ENCODE measurements at places on chromosomes 16 and 17.

DNA sequence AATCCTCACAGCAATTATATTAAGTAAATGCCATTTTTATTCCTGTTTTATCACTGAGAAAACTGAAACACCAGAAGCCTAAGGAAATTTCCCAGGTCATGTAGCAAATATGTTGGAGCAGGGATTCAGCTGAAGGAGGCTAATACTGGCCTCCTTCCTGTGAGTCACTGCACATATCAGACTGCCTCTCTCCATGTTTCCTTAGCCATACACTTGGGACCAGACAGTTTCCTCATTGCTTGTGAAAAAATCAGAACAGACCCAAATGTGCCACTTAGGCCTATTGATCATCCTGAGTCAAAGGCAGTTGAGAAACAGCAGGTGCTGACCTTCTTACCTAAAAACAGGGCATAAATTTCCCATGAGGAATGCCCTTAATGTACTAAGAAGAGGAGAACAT is 18.9 kb upstream of the ELAC2 start:
- no peak for DNase-seq

GRCh38 chr17:10744501-10745000 is 14.7 kb upstream of the TMEM220 start:
- DNase-seq, result no peak

DNA sequence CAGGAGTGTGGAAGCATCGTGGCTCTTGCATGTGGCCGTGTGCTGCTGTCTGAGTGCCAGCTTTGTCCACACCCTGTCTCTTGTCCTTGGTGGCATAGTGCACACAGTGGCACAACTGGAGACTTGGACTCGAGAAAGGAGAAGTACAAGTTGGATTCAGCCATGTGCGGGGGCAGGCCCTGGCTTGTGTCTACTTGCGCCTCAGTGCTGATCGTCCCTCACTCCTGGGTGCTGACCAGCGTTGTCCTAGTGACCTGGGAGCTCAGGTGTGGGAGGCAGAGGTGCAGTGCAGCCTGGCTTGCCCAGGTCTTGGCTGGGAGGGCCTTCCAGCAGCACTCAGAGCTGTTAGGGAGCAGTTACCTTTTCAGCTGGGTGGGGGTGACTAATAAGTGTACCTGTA is 20.6 kb downstream of the MPRIP start:
- no peak for DNase-seq

GRCh38 chr16:64138006-64138405 is 983.9 kb downstream of the CDH11 start:
- DNase-seq, result no peak

- DNase-seq, result no peak
Measured at GRCh38 chr17:38852771-38853291, 690 bp downstream of the RPL23 start.

GRCh38 chr16:68396481-68396880 is 51.8 kb downstream of the SMPD3 start:
- peak; percentile 35 for DNase-seq

DNA sequence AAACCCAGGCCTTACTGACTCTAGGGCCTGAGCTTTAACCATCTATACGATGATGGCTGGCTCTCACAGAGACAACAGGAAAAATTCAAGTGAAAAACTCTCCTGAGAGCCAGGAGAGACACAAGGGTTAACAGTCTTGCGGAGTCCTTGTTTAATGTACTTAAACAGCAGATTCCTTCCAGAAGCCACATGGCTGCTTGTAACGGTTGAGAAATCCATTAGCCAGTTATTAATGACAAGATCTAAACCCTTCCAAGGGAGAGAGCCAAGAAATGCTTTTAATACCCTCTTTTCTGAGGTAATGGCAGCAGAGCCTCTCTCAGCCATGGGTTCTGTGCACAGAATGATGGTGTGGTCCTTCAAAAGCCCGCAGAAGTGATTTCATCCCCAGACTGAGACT is 5.2 kb upstream of the ALDOA start:
- DNase-seq, result no peak

DNA sequence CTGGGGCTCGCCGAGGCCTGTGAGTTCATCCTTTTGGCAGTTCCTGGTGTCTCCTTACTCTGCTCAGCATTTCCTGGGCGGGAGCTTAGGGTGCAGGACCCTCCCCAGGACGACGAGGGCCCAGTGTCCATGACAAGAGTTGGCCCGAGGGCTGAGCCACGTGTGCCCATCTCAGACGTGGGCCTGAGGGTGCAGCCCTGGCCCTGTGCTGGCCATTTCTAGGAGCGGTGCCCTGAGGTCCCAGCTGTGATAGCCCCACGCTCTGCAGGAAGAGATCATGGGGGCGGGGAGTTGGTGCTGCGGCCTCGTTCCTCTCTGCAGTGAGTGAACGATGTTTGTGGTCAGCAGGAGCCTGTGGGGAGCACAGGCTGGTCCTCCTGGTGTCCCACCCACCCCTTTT is 6.0 kb upstream of the MC1R start:
- DNase-seq, result no peak

DNA sequence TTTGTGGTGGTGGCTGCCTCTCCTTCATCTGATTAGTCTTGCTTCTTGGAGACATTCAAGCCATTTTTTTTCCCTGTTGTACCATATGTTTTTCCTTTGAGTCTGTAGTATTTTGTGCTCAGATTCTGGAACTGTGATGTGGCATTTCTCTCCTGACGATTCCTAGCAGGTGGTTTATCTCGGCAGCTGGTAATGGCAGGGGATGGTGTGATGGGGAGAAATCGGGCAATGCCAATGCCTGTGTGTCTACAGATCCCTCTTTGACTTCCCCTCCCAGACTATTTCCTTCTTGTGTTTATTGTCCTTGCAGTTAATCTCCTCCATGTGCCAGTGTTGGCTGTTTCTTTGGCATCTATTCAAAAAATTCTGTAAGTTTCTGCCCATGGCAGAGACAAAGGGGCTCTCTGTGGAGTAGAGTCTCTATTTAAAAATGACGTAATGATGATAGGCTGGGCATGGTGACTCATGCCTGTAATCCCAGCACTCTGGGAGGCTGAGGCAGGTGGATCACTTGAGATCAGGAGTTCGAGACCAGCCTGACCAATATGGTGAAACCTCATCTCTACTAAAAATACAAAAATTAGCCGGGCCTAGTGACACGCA is 90.2 kb upstream of the ERCC4 start:
- no peak for DNase-seq

DNA sequence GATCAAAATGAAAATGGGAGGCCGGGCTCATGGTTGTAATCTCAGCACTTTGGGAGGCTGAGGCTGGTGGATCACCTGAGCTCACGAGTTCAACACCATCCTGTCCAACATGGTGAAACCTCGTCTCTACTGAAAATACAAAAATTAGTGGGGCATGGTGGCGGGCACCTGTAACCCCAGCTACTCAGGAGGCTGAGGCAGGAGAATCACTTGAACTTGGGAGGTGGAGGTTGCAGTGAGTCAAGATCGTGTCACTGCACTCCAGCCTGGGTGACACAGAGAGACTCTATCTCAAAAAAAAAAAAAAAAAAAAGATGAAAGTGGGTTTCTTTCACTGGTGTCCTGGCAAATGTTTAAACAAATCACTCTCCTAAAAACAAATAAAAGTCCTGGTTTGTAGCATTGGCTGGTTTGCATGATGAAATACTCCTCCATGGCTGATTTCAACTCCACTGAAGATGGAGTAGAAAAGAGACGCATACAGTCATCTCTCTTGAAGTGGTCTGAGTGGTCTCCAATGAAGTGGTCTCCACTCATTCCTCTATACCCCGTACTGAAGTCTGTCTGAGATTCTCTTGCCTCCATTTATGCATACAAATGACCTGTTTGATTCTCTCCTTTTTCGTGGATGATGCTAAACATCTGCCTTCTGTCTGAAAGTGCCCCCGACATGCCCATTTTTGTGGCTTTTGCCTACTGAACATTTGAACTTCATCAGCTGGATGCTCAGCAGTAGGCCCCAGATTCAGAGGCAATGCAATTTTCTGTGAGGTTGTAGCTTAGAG is 153.0 kb upstream of the FAM20A start:
- DNase-seq, result no peak

- no peak for DNase-seq
Measured at GRCh38 chr16:75457485-75458021, 6.9 kb downstream of the TMEM170A start.

GRCh38 chr17:80598813-80599545 is 54.3 kb downstream of the RPTOR start:
- DNase-seq, result no peak

- peak; percentile 79 for DNase-seq
Measured at GRCh38 chr16:50771366-50771765, 29.5 kb downstream of the CYLD start.

DNA sequence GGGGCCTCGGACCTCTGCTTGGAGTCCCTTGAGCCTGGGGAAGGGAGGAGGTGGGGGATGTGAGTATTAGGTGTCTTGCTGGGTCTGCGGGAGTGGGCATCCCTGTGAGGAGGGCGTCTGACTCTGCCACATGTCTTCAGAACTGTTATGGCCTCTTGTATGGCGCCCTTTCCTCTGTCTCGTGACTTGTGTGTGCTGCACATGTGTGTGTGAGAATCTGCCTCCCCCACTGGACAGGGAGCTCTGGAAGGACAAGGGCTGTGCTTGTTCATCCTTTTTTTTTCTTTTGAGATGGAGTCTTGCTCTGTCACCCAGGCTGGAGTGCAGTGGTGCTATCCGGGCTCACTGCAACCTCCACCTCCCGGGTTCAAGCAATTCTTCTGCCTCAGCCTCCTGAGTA is 33.4 kb downstream of the ARHGAP23 start:
- no peak for DNase-seq

GRCh38 chr16:3518292-3518985 is 17.6 kb downstream of the CLUAP1 start:
- peak; percentile 8 for DNase-seq

DNA sequence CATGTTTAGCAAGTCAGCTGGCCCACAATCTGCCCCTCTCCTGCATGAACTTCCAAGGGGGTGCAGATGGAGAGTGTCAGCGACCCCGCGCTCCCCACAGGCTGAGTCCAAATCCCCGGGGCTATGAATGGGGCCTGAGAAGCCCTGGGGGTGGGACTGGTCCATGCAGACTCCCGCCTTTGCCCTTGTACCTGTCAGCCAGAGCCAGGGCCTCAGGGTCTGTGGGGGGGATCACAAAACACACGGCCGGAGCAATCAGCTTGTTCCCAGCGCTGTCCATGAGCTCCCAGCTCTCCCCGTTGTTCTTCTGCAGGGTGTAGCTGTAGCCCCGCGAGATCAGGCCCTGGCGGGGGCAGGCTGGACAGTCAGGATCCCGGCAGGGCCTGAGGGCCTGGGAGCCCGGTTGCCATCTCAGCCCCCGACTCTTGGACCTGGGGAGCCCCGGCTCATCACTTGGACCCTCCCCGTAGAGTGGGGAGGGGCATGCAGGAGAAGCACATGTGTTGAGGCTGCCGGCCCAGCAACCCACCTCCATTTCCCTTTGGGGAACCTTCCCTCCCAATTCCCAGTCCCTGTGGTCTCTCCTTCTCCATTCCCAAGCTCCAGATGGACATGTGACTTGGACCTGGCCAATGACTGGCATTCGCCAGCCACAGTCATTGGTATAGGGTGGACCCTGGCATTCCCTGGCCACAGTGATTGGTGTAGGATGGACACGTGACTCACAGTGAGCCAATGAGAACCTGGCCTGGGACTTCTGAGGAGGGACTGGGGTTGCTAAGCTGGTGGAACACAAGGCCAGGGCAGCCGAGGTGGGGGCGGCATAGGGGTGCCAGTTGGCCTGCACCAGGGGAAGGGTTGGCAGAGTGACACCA is 42.4 kb downstream of the PPL start:
- no peak for DNase-seq

GRCh38 chr16:81462683-81463082 is 18.1 kb downstream of the CMIP start:
- no peak for DNase-seq

GRCh38 chr17:79966681-79967080 is 69.0 kb downstream of the TBC1D16 start:
- DNase-seq, result no peak

- DNase-seq, result no peak
Measured at GRCh38 chr16:81189100-81189664, 49.3 kb upstream of the BCO1 start.

DNA sequence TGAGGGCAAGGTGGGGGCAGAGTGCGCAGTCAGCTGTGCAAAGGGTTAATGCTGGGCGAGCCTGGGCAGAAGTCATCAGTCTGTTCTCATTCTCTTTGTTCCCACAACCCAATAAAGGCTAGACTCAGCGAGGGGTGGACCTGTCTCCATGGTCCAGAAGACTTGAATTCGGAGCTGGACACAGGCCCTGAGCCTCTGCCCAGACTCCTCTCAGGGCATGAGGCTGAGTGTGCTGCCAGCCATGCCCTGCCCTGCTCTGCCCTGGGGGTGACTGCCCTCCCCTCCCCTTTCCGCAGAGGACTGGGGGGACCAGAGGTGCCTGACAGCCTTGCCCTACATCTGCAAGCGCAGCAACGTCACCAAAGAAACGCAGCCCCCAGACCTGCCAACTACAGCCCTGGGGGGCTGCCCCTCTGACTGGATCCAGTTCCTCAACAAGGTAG is 54.5 kb downstream of the MRC2 start:
- DNase-seq, result no peak

DNA sequence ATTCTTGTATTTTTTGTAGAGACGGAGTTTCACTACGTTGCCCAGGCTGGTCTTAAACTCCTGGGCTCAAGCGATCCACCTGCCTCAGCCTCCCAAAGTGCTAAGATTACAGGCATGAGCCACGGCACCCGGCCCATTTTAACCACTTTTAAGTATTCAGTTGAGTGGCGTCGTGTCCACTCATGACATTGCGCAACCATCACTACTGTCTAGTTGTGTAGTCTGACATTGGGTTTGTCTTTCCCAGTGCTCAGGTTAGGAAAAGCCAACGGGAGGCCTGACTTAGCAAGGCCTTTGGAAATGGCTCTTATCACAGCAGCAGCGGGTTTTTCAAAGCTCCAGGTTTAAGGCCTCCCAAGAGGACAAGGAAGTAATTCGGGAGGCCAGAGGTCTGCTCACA is 58.7 kb downstream of the LITAF start:
- DNase-seq, result no peak

- no peak for DNase-seq
Measured at GRCh38 chr17:10290041-10290440, 82.8 kb downstream of the MYH13 start.

DNA sequence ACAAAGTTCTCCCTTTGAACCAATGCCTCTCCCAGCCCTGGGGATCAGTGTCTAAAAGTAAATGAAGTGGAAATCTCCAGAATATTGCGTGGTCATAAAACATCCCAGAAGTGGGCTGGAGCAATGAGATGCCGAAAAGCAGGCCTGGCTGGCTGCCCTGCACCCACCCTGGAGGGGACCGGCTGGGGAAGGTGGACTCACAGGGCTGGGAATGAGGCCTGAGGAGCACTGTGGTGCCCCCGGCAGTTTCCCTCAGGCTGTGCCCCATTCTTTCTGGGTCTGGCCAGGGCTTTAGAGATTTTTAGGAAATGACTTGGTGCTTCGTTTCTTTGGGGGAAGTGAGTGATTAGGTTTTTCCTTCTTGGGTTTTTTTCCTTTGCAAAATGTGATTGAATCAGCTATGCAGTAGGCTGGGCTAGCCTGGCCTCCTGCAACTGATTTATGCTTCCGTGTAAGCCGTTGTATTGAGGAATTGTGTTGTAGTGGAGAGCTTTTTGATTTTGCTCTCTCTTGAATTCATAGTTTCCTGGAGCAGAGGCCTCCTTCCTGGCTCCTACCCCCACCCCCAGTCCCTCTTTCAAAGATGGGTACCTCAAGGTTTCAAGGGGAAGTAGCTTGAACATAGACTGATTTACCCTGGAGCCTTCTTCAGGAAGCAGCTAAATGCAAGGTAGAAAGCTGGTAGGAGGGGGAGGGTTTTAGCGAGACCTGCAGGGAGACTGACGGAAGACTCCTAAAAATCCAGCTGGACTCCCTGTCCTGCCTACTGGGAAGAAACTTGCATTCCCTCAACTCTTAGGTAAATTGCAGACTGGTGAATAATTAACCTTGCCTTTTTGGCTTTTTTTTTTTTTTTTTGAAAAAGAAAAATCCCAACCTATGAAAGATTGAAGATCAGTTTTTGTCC is 170.2 kb downstream of the RAB11FIP4 start:
- DNase-seq, result peak; percentile 53

Data from astrocyte of the spinal cord (primary cell).